Foreskin keratinocyte (primary cell): ENCODE measurements at places on chromosomes 16 and 17.
A peak's percentile ranks its signal among the peaks of the same experiment; 100 is the strongest.

- DNase-seq: no peak
These were observed 38.7 kb downstream of the PKD1 start for GRCh38 chr16:2096853-2097595.

- DNase-seq: no peak
These were observed 56.5 kb downstream of the COPRS start for GRCh38 chr17:31802502-31802901.

DNA sequence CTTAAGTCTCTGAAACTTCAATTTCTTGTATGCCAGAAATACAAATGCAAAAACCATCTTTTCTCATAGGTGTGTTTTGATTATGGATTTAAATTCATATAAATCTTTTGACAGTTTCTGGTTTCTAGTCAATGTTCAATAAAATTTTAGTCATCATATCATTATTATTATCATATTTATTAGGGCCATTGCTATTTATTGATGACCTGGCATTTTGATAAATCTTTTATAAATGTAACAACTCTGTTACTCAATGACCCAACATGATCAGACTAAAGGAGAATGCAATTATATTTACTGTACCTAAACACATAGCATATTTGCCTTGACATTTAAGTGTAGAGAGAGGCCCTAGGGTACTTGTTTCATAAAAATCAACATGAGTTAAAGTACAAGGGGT, 320.8 kb downstream of the CDH8 start:
- DNase-seq: no peak

DNA sequence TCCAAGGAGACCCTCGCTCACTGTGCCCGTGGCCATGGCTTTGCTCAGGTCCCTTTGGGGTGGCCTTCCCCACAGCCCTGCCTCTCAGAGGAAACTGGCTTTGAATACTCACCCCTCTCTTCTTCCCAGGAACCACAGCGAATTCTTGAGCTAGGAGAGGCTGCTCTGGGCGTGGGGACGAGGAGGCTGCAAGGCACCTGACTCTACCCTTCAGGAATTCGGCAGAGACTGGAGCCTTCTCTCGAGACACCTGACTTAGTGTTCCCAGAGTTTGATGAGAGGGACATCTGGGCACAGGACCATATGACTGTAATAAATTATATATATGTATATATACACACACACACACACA, 6.2 kb downstream of the LLGL2 start:
- peak; percentile 88 for DNase-seq

- DNase-seq: peak; percentile 54
These were observed 525.5 kb downstream of the KIF2B start for GRCh38 chr17:54348234-54348633.

GRCh38 chr16:28899882-28900590, 21.7 kb downstream of the ATP2A1 start:
- no peak for DNase-seq

- DNase-seq: no peak
These were observed 4.1 kb downstream of the ICAM2 start for GRCh38 chr17:64016231-64016784.

DNA sequence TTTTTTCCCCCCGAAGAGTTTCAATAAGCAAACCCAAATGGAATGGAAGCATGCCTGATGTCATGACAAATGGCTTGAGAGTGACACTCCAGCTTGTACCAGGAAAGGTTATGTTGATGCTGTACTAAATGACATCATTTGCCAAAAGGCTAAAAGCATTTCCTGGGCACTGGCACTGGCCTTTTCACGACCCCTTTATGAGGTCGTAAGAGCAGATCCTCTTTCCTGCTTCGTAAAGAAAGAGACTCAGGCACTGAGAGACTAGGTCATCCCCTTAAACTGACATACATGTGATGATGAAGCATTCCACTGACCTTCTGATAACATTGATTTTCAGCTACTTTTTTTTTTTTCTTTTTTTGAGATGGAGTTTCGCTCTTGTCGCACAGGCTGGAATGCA, 30.5 kb downstream of the CEP295NL start:
- no peak for DNase-seq

- DNase-seq: no peak
These were observed 51.9 kb upstream of the CACNG3 start for GRCh38 chr16:24204150-24204665.

DNA sequence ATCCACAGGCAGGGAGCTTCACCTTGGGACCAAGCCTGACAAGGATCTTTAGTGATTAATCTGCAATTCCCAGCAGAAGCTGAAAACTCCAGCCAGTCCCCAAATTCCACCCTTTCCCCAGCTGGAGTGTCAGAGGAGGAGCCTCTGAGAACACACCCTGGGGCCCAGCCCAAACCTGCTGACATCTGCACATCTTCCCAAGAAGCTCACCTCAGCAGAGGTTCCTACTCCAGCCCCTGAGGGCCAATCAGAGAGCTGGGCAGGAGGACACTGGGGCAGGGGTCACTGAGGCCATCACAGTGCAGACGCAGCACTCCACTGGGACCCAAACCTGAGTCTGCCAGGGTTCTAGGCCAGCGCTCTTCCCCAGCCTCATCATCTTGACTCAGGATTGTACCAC, 44.9 kb downstream of the CNGB1 start:
- DNase-seq: no peak

- no peak for DNase-seq
These were observed 54.2 kb downstream of the WIPI1 start for GRCh38 chr17:68403122-68403521.

- no peak for DNase-seq
These were observed 727 bp upstream of the TENT4B start for GRCh38 chr16:50152351-50152806.

- DNase-seq: no peak
These were observed 77.0 kb downstream of the SMURF2 start for GRCh38 chr17:64585146-64585545.

DNA sequence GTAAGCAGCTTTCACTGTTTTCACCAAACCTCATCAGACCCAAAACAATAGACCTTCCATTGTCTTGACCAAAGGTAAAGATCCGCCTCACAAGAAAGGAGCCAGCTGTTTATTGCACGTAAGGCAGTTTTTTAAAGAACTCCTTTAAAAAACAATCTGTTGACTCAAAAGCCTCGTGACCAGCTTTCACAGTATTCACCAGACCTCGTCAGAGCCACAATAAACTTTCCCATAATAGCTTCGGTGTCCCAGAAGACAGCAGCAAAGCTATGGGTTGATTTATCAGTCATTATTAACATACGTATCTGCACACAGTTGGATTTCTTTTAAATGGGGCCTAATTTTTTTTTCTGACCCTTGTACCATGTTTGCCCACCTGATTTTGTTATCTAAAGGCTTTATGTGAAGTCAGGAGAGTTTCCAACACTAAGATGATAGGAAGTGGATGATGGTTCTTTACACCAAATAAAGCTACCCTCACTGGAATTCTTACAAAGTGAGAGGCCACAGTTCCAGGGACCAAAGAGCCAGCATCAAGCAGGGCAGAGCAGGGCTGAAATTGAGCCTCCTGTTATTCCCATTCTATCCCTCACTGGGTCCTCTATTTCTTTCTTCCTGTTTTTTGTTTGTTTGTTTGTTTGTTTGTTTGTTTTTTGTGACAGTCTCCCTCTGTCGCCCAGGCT, 17.6 kb upstream of the HELZ start:
- DNase-seq: no peak

DNA sequence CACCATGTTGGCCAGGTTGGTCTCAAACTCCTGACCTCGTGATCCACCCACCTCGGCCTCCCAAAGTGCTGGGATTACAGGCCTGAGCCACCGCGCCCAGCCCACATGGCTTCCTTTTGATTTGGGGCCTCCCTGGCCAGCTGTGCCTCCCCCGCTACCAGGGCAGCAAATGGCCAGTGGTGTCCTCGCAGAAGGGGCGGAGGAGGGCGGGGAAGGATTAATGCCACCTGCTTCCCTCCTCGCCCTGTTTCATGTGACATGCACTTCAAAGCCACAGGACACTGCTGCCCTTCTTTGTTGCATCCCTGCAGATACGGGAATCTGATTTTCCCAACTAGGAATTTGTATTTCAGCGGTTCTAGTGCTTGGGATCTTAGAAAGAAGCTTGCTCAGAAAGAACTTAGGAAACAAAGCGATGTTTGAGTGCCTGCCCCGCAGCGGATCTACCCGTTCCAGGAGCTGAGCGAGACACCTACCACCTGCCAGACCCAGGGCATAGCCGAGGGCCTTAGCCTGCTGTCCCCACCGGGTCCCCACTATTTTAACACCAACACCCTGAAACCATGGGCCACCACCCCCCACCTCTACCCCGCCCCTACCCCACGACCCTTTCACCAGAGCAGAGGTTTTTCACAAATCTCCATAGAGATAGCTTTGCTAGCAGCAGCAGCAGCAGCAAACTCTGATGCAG, 37.7 kb upstream of the CCDC182 start:
- DNase-seq: no peak

DNA sequence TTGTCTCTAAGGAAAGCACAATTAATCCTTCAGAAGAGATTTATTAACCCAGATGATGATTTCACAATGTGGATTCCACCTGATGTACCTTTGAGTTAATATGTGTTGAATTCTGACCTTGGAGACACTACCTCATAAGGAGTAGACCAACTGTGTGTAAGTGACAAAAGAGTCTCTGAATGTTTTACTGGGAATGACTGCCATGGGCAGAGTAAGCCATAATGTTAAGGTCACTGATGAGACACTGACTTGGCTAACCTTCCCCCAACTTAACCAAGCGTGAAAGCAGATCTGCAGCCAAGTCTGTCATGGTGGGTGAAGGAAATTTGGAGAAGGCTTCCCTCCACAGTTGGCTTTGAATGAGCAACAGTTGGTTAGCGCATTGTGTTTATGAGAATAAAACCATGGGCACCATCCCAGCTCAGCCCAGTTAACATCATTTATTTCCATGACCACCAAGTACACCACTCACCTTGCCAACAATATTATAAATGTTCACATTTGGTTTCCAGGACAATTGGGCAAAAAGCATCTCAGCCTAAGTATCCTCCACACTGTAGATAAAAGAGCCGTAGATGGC, 618.5 kb downstream of the KCNJ2 start:
- no peak for DNase-seq

GRCh38 chr16:70715860-70716357, 30.1 kb upstream of the MTSS2 start:
- no peak for DNase-seq

- DNase-seq: no peak
These were observed 15.1 kb upstream of the RASD1 start for GRCh38 chr17:17511293-17511741.

GRCh38 chr17:40027614-40028012, 12.4 kb downstream of the CSF3 start:
- no peak for DNase-seq

DNA sequence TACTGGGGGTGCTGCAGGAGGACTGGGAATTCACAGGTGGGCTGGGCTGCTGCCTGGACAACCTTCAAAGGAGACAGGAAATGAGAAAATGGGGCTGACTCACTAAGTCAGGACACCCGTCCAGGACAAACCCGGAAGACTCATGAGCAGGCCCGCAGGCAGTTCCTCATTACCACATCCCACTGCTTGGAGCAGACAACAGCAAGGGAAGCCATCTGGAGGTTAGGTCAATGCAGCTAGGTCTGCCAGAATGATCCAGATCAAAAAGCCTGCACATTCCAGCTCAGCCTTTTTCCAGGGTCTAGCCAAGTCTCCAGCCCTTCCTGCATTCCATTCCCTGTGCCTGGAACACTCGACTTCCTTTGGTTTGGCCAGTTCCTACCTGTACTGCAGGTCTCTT, 536.5 kb upstream of the CDH11 start:
- DNase-seq: peak; percentile 99

GRCh38 chr16:82996814-82997213, 370.0 kb downstream of the CDH13 start:
- DNase-seq: no peak

DNA sequence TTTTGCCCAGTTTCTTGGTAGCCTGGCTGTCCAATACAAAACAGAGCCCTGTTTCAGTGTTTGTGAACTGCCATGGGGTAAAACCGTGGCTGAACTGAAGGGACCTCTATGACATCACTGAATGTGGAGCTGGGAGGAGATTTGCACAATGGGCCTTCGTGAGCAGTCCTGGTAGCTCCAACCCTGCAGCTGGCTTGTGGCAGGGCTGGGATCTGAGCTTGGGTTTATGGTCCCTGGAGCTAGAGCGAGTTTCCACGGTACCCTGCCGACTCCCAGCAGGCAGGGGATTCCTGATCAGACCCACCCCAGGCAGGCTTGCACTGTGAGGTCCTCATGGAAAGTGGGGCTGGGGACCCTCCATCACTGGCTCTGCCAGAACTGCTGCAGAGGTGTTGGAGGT, 247.0 kb downstream of the GSG1L start:
- no peak for DNase-seq

- DNase-seq: no peak
These were observed 5.9 kb downstream of the ZNF646 start for GRCh38 chr16:31080035-31080629.

DNA sequence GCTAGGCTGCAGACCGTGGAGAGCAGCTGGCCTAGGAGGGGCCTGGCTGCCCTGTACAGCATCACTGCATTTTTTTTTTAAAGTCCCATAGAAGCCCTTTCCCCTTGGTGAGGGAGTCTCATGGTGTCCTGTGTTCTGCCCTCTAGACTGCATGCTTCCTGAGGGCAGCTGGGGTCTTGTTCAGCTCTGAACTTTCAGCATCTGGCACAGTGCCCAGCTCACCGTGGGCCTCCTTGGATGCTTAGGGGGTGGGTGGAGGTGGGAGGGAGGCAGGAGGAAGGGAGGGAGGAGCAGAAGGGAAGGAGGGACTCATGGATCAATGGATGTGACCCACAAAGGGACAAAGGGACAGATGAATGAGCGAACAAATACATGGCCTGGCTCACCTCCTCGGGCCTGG, 63.4 kb upstream of the TMEM97 start:
- no peak for DNase-seq

DNA sequence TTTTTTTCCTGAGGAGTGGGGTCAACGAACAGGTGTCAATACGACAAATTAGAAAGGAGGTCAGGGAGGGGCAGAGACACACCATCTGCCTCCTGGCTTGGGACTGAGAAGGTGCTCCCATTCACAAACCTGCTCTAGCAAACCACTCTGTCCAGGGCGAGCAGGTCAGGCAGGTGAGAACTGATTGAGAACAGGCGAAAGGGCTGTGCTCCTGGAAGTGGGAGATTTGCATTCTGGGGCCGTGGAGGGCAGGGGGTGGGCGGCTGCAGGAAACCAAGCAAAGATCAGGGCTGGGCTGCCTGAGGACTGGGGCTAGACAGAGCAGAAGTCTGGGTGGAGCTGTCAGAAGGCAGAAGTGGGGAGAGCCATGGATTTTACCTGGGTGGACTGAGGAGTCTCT, 98.9 kb upstream of the NLRP1 start:
- DNase-seq: no peak

DNA sequence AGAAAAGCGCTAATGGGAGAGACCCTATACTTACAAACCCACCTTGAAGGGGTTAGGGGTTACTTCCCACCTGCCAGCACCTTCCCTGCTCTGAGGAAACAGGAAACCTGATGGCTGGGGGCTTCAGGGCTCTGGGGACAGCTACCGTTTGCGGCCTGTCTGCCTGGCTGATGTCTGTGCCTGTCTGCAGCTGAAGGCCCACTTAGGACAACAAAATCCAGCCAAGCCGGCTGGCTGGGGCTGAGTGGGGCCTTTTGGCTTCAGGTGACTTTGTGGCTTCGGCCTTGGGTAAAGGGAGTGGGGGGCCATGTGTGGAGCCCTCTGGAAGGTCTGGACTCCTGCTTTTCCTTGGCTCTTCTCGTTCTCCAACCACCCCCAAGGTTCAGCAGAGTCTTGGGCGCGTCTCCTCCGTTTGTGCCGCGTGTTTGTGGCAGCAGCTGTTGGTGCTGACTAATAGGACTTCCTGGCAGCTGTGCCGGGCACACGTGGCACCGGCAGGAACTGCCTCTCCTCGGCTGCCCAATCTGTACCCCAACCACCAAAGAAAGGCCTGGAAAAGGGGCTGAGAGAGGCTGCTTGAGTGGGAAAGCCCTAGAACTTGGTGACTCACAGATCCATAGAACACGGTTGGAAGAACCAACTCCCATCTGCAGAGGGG, 186.7 kb downstream of the MSI2 start:
- DNase-seq: peak; percentile 32
